ENCODE measurements at places on chromosomes 11 and 22.
A peak's percentile ranks its signal among the peaks of the same experiment; 100 is the strongest.

GRCh38 chr11:69293819-69294505 lies at the start of gene MYEOV:
TSS of gene MYEOV (plus strand) at chr11:69294155. CDS start at chr11:69295355, 1,200 bp downstream.
- no peak for DNase-seq

GRCh38 chr22:42905702-42906183 lies 48.7 kb upstream of the ARFGAP3 start:
- DNase-seq: no peak

DNA sequence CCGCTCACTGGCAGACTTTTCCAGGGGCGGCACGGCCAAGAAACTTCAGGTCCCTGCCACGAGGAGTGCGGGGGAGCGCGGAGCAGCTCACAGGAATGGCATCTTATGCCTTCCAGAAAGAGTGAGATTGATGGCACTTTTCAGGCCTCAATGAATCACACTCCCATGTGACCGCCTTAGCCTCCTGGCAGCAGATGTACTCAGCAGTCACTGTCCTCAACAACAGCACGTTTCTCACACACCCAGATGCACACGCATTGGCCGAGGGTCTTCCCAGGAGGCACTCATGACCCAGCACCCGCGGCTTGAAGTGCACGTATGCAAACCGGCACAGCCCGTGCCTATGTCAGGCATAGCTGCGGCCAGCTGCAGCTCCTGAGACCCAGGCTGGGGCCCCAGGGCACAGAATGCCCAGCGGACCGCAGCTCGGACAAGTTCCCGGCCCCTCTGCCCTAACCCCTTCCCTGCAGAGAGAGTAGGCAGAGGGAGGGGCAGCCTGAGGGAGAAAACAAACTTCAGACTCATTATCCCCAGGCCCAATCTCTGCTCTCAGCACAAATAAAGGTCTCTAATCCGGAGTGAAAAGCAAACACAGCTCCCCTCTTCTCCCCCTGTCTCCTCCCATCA lies 48.3 kb downstream of the RPUSD4 start:
- peak; percentile 88 for DNase-seq

DNA sequence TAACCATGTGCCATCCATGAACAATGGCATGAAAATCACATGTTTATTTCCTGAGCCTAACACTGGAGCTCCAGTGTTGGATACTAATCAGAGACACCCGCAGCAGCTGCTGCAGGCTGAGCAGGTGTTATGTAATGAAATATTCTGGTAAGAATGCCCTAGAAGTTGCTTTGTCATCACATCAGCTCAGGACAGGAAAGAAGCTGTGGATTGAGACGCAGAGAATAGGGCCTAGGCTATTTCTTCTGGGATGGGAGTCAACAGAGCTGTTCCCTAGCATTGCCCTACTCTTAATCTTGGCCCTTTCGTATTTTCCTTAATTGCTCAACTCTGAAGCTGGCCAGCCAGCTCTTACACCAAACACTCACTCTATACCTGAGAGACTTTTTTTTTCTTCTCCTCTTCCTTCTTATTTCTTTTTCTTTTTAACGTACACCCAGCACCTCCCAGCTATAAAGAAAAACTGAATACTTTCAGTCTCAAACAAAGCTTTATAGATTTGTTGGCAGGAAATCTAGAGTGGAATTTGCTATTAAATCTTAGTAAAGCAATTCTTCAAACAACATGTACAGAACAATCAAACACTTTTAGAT lies 31.9 kb downstream of the RASSF10 start:
- no peak for DNase-seq

- DNase-seq: peak; percentile 80
Measured at GRCh38 chr11:36455658-36456111, 54.4 kb downstream of the TRAF6 start.

DNA sequence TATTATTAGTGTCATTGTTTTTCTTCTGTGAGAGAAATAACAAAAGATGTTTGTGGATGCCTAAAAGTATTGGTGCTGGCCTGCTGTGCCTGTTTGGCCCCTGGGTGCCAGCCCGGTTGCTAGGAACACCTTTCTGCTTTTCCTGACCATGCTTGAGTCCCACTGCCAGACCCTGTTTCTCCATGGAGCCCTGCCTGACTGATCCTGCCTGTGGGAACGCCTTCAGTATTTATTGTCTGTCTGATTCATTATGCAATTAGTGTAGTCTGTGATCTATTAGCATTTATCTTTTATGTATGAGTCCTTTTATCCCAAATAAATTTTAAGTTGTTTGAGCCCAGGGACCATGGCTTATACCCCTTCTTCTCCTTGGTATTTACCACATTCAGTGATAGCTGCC lies 98.6 kb upstream of the MPPED2 start:
- no peak for DNase-seq

GRCh38 chr22:21759093-21759492 lies 23.5 kb upstream of the YPEL1 start:
- DNase-seq: no peak

DNA sequence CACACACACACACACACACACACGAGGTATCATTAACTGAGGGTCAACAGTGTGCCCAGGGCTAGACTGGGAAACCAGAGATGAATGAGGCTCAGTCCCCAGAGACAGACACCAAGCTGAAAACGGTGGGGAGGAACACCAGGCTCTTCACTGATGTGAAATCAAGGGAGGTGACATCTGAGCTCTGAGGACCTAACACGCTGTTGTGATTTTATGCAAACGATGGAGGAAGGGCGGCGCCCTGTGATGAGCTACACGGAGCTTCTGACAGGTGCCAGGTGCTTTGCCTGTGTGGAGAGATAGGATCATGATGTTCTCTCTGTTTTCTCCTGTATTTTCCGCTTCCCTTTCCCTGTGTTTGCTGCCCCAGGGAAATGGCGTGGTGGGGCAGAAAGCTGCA lies 6.5 kb upstream of the CYB5R3 start:
- peak; percentile 36 for DNase-seq

DNA sequence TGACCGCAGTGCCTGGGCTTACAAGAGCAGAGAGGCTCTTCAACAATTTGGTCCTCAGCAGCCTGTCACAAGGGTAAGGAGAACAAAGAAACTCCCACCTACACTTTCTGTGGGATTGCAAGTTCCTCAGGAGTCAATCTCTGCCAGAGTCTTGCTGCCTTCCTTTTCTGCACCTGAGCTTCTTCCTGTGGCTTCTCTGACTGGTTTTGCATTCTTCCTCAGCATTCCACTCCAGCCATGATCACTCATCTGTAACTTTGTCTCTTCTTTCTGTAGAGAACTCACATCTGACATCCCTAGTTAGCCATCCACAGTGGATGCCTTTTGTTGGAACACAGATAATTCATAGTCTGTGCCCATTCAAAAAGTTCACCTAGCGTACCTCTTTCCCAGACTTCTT lies 14.2 kb upstream of the OR6A2 start:
- DNase-seq: peak; percentile 19

DNA sequence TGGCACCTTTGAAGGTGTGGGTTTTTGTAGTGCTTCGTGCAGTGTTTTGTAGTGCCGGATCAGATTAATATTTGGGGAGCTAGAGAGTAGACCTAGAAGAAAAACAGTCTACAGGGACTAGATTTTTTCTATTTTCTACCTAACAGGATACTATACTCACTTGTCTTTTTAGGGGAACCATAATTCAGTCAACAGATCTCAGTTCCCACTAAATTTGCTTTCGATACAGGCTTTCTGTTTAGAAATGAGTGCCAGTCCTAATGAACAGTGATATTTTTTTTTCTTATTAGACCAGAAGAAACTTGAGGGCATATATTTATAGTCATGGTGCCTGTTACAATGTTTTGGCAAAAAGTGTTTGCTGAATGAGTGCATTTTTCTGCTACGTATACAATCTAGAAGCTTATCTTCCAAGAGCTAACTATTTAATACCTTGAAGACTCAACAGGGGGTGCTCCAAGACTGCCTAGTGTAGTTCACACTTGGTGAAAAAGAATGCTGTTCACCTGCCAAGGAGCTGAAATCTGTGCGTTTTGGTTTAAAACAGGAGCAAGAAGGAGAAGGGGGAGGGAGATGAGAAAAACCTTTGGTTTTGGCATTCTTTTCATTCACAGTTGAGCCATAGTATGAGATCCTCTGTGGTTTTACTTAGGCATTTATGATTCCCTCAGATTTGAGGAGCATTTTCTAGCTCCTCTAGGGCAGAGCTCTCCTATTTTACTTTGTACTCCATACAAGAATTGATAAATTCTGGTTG lies 44.9 kb upstream of the VSTM5 start:
- DNase-seq: peak; percentile 22

DNA sequence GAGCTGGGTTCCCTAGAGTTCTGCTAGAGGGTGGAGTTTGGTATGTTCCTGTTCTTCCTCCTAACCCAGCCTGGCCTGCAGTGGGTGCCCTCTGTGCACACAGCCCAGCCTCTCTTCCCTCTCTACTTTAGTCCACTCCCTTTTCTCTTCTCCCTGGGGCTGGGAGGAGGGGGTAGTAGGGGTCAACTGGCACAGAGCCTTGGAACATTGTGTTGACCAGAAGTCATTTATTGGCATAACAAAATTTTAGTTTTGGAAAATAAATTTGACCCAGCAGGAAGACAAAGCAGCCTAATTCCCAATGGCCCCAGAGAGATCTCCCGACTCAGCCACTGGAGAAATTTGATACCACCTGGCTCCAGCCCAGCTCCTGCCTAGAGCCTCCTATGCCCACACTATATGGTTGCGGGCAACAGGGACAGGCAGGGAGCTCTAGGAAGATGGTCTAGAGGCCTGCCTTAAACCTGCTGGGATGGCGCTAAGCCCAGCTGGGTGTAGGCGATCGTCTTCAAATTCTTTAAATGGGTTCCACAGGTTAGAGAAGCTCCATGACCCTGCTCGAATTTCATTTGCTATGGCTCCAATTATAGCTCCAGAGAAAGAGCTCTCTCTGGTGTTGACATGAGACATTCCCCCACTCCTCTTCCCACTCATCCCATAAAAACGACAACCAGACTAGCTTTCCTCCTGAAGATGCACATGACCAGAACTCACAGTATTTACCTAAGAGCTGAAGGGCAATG lies 9.9 kb downstream of the PCSK7 start:
- no peak for DNase-seq

- DNase-seq: peak; percentile 95
Measured at GRCh38 chr22:23385678-23386631, 194.1 kb downstream of the IGLL1 start.

DNA sequence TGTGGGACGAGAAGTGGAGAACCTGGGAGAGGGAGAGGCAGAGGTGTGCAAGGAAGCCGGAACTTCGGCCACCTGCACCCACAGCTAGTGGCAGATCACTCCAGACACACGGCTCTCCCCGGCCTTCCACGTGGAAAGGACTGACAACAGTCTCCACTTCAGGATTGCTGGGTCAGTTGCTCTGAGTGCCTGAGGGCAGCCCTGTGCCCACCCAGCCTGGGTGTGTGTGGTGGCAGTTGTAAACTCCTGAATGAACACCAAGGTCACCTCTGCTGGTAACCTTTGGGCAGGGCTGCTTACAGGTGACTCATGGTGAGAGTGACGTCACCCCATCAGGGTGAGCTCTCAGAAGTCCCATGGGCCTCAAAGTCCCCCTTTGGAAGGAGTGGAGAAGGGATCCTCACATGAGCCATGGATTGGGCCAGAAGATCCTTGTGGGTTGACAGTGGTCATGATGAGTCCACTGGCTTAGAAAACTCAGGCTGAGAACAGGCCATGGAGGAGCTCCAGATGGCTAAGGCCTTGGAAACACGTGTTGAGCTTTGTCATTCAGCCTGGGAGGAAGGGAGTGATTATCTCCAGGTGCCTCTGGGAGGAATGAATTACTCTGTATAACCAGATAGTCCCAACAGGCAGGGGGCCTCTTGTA lies 71.3 kb downstream of the BCR start:
- no peak for DNase-seq

DNA sequence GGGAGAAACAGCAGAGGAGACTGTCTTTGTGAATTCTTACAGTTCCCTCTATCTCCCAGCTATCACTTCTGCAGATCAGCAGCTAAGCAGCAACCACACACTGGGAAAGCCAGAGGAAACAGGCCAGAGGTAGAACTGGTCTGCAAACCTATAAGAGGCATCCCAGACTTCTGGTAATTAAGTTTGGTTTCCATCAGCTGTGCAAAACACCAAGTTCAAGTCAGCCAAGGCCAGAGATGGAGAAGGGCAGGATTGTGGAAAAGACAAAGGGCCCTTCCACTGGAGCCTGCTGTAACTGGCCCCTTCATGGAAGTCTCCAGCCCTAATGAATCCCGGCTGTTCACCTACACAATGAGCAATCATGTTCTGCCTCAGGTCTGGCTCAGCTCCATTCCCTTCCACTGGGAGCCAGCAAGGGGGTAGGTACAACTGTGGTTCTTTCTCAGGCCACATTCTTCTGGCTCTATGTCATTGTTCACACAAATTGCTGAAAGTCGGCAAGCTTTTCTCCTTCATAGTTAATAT lies 4.6 kb upstream of the PAMR1 start:
- no peak for DNase-seq

GRCh38 chr11:27229511-27230191 lies 133.4 kb downstream of the CCDC34 start:
- DNase-seq: no peak

DNA sequence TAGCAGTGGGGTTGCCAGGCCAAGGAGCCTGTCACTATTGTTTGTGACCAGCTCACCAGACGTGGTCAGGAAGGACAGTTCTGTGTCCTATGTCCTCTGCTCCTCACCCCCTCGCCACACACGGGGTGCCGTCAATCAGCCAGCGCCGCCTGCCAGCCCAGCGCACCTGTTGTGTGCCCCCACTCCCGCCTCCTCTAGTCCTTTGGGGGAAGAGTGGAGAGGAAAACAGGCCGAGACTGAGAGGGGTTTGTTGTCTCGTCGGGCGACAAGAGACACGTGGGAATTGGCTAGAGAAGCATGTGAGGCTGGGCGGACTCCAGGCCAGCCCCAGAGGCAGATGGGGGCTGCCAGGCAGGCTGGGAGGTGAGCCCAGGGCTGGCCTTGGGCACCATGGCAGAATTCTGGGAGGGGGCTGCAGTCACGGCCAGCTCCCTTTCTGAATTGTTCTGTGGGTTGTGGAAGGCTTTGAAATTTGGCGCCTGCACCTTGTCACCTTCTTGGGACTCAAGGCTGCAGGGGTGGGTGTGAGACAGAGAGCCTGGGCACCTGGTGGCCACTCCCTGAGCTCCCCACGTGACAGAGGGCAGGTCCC lies 3.1 kb upstream of the KCNQ1OT1 start:
- no peak for DNase-seq

- no peak for DNase-seq
Measured at GRCh38 chr11:128840783-128841182, 26.3 kb downstream of the KCNJ1 start.

- no peak for DNase-seq
Measured at GRCh38 chr22:50000587-50001387, 11.8 kb downstream of the IL17REL start.

- no peak for DNase-seq
Measured at GRCh38 chr22:35899736-35900135, 128.9 kb downstream of the RBFOX2 start.

Measured in retina (tissue), 1 donor.